ENCODE measurements at places on chromosomes 16 and 17.

GRCh38 chr17:61463316-61464129, 11.3 kb downstream of the TBX4 start:
- no peak for DNase-seq

DNA sequence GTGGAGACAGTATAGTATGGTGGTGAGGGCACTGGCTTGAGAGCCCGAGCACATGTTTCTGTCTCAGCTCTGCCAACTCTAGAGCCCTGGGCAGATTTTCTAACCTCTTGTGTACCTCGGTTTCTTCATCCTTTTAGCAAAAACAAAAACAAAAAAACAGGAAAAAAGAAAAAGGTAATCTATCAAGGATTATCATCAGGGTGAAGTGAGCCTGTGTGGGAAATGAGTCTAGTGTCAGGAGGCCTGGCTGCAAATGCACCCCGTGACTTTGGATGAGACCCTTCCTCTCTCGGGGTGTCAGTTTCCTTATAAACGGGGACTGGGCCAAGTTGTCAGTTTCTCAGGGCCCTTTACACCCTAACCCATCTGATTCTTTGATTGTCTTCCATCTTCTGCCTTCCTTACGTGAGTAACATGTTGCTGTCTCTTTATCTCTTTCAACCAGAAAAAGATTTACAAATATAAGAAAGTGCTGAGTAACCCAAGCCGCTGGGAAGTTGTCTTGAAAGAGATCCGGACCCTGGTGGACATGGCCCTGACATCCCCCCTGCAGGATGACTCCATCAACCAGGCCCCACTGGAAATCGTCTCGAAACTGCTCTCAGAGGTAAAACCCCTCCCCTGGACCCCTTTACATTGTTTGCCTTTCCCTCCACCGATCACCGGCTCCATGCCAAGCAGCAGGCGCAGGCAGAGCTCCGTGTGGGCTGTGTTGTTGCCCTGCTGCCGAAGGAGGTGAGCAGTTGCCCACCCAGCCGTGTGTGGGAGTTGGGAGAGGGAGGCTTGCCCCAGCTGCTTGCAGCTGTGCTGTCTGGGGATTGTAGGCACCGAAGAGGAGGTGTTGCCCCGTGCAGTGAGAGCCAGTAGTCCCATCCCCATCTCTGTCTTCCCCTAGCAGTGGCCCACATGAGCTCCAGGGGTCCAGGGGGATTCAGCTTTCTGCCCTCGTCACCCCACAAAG, 127.1 kb upstream of the PLCG2 start:
- DNase-seq: no peak

GRCh38 chr16:81485824-81486539, 41.4 kb downstream of the CMIP start:
- no peak for DNase-seq

DNA sequence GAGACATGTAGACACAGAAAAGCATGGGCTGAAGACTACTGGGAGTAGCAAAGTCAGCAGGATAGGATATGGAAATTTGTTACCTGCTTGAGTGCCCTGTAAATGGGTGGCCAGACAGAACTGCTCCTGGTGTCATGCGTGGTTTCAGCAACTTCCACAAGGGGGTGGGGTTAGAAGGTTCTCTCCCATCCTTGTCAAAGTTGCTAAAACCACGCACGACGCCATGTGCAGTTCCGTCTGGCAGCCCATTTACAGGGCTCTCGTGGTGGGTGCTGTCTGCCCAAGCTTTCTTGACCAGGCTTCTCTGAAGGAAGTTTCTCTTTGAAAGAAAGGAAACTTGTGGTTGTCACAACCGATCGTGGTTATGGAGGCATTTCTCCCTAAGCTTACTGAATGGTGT, 6.9 kb upstream of the DBNDD1 start:
- DNase-seq: no peak

- DNase-seq: no peak
Measured at GRCh38 chr17:77426676-77427386, 286.1 kb downstream of the SEC14L1 start.

DNA sequence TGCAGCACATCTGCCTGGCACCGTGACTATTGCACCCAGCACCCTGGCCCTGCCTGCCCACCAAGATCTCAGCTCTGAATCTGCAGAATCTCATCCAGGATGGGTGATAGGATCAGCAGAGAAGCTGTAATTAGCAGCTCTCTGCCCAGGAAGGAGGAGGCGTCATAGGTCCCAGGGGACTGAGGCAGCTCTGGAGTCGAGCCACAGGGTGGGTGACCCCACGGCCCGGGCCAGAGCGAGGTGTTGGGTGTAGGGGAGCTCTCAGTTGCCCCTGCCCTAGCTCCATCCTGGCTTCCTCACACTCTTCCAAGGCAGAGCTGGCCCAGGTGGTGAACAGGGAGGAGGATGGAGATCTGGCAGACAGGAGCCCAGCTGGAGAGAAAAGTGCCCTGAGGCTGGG, 18.2 kb upstream of the FAM83G start:
- no peak for DNase-seq

- DNase-seq: peak; percentile 69
Measured at GRCh38 chr16:57999971-58000705, at the start of gene ZNF319. ZNF319 (minus strand) TSS chr16:58000672; CDS start chr16:57998265, 2,407 bp downstream.

- DNase-seq: no peak
Measured at GRCh38 chr16:73771196-73772064, 525.2 kb upstream of the PSMD7 start.

GRCh38 chr17:80898716-80899115, 92.9 kb upstream of the CHMP6 start:
- DNase-seq: no peak

DNA sequence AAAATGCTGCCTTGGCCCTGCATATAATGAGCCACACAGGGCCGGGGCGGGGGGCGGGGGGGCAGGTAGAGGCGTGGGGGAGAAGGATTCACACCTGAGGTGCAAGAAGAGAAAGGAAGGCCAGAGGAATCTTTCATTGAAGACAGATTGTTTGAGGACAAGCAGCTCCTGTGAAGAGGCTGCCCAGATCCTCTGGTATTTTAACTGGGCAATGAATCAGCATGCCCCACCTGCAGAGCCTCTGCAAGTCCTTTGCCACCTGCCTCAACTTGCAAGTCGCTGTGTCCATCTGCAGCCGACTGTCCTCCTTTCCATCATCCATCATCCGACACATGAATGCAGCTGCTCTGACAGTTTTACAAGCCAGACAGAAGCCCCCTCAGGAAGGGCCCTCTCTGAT, 1.2 kb upstream of the SOST start:
- DNase-seq: no peak

GRCh38 chr17:43515656-43516055, 30.5 kb downstream of the ETV4 start:
- DNase-seq: no peak

DNA sequence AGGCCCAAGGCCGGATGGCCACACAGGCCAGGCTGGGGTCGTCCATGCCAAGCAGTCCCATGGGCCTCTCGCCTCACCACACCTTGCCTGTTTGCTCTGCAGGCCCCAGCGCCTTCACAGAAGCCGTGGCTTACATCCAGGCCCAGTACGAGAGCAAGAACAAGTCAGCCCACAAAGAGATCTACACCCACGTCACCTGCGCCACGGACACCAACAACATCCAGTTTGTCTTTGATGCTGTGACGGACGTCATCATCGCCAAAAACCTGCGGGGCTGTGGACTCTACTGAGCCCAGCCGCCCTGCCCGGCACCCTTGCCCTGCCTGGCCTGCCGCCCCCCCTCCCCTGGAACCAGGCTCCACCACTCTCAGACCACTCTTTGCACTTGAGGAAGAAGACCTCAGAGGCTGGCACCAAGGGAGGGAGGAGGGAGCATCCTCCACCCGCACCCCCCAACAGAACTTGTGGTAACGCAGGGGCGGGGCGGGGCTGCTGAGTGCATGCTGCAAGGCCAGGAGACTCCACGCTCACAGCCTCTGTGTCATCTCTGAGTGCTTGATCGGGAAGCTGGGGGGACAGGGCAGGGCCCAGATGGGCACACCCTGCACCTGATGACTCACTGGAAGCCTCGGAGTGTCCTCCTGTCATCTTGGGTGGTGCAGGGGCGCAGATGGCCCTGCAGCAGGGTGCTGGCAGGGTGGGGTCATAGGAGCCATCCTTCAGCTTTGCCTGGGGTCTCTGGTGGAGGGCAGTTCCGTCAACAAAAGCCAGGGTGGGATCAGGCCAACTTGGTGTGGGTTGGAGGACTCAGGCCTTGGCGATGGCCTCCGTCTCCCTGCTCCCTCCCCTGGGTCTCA, 81.5 kb downstream of the AMFR start:
- DNase-seq: no peak

GRCh38 chr17:5592382-5592781, 8.1 kb upstream of the NLRP1 start:
- no peak for DNase-seq

Data from stimulated activated naive CD4-positive, alpha-beta T cell (primary cell).